HS-5 (cell line): ENCODE measurements at places on chromosomes 11 and 22.

DNA sequence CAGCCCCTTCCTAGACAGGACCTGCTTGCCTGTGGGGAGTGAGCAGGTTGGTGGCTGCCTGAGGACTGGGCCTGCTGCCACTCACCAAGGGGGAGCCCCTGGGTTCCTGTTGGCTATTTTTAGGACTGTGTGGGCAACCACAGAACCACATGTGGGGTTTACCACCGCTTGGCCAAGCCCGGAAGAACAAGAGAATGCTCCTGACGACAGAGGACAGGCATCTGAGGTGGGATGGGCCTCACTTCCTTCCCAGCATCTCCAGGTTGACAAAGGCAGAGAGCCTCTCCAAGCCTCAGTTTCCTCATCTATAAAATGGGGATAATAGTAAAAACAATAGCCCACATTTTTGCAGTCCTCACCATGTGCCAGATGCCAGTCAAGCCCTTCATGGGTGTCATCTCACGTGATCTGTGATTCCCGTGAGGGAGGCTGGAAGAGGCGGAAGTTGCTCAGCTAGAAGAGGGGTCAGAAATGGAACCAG, 43.6 kb downstream of the LRRC32 start:
- DNase-seq, result no peak

GRCh38 chr11:76978818-76979217, 55.4 kb upstream of the B3GNT6 start:
- DNase-seq, result no peak

DNA sequence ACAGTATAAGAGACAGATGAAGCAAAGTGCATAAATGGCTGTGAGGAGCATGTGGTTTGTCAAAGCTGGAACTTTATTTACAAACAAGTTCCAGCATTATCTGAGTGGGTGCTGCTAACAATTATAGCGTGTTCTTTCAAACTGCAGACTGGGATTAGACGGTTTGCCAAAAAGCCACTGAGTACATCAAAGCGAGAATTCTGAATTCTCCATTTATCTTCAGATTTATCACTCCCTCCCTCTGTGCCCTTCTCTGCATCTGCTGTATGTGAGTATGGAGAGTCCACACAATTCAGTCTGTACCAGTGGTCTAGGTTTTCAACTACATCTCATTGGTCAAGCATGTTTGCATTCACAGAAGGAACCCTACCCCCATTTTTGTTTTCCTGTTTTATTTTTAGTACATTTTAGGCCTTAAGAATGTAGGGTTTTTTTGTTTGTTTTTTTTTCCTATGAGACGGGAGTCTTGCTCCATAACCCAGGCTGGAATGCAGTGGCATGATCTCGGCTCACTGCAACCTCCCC, 18.1 kb upstream of the INCENP start:
- DNase-seq, result no peak

DNA sequence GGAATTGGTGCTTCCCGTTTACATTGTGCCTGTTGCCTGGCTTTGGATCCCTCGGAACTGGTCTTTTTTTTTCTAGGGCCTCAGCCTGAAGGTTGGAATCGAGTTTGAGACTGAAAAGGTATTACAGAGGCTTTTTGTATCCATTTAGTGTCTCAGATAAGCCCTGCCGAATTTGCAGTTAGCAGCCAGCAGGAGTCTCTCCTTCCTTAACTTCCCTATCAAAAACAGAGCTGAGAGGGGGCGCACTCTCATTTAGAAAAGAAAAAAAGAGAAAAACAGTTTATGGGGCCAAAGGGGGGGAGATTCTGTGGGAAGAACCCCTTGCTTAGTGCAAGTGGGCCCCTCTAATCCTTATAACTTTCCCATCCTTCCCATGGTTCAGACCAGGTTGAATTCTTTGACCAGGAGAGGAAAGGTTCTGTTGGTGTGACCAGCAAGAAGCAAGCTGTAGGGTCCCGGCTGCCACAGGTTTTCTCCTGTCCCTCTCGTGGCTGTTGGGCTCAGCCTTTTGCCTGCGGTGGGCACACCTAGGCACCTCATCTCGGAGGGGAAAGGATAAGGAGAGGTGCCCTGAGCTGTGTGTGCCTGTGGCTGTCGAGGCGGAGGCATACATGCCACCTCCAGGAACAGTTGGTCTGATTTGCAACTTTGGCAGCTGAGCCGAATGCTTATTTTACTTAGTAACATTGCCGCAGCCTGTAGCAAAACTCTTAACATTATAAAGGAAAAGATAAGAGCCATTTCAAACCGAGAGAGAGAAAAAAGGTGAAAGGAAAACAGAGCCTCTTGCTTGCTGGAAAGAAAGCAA, 565.0 kb upstream of the CNTN5 start:
- no peak for DNase-seq

DNA sequence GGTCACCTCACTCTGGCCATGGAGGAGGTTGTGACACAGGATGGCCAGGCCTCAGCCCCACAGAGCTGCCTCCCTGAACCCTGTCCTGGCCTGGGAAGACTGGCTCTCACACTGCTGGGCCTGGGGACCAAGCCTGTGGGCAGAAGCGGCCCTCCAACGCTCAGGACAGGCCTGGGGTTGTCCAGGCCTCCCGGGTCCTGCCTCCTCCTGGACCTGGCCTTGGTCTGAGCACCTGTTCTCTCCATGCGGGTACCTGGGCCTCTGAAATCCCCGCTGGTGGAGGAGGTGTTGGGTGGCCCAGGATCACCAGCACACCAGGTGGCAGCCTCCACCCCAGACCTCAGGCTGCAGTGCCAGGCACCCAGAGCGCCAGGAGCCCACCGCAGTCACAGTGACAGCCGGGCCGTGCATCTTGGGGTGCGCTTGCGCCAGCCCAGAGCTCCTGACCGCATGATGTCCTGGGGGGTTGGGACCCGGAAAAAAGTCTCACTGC, 16.1 kb upstream of the PIM3 start:
- DNase-seq, result no peak

- DNase-seq, result no peak
Observed at GRCh38 chr11:114280696-114281095, 15.5 kb upstream of the NNMT start.

DNA sequence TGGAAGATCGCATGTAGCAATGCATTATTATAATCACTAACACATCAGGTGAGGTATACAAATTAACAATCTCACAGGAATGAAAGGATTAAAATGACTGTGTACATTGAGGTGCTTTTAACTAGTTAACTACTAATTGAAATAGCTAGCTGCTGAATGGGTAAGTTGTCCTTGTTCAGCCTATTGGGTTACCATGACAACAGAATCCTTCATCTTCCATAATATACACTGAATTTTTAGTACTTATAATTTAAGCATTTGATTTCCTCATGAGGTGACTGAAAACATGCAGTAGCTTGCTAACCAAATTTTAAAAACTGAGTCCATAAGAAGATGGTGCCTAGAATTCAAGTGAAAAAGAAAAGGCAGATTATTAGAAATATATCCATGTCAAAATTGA, 347.9 kb downstream of the FAT3 start:
- no peak for DNase-seq

GRCh38 chr11:134237557-134237922, 13.1 kb downstream of the VPS26B start:
- no peak for DNase-seq

GRCh38 chr22:37672206-37672919, 3.1 kb upstream of the LGALS1 start:
- no peak for DNase-seq

GRCh38 chr11:2378527-2379210, 1.6 kb downstream of the CD81 start:
- peak; percentile 30 for DNase-seq

DNA sequence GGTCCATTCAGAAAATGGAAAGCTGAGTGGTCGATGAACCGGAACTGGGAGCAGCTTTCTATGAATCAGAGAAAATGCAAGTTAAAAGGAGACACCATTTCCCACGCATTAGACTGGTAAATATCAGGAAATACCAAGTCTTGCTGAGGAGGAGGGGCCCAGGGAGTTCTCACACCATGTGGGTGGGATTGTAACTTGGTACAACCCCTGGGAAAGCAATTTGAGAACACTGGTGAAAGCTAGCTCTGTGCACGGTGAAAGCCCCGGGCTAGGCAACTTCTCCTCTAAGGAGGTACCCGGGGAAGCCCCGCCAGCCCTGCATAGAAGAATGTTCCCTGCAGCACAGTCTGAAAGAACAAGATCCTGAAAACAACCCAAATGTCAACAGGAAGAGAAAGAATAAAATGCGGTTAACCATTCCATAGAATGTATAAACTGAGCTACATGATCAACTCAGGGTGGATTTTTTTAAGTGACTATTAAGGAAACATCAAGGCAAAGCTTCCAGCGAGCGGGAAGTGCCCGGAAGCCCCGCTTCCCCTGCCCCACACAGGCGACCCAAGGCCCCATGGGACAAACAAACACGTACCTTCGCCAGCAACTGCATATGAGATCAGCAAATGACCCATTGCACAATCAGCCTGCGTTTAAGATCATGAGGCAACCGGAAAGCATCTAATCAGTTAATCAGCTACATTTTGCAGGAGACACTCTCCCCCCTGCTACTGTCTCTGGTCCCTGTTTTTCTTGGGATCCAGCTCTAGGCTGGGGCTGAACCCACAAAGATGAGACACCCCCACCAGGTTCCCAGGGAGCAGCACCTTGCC, 11.3 kb downstream of the SHANK2 start:
- DNase-seq, result peak; percentile 64

DNA sequence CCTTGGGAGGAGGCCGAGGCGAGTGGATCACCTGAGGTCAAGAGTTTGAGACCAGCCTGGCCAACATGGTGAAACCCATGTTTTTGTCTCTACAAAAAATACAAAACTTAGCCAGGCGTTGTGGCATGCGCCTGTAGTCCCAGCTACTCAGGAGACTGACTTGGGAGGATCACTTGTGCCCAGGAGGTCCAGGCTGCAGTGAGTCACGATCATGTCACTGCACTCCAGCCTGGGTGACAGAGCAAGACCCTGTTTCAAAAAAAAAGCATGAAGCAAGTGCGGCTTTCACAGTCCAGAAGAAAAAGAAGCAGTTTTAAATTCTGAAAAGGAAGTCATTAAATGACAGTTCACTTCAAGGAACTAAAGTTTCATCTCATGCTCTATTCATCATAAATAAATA, 7.1 kb upstream of the LTO1 start:
- no peak for DNase-seq

GRCh38 chr22:36274531-36274930, 21.6 kb downstream of the APOL1 start:
- DNase-seq, result no peak

DNA sequence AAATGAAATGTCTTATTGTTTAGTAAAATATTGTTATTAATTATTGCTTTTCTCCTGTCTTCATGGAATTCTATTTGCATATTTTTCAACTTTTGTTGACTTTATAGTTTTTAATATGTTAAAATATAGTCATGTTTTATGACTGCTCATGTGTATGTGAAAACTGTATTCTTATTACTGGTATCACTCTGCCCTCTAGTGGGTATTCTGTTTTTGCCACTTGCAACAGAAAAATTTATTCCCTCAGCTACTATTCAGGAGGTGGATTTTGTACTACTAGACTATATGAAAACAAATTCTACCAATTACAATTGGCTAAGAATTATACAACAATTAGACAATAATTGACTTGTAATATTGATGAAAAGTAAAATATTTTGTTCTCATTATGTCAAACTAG, 45.0 kb downstream of the OR4C6 start:
- no peak for DNase-seq

DNA sequence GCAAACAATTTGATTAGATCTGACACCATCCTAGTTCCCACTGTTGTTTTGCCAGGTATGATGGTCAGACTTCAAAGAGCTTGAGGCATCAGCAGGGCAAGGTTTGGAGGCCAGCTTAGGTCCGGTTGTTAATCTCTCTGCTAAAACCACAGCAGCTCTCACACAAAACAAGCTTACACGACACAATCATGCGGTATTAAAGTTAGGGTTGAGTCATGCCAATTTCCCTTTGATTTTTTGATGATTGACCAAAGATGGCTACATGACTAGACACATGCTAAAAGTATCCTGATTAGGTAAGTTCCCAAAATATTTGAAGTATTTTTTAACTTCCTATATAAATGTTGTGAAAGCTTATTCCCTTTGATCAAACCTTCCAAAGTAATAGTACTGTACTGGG, 145.9 kb downstream of the ELP4 start:
- DNase-seq, result peak; percentile 92

DNA sequence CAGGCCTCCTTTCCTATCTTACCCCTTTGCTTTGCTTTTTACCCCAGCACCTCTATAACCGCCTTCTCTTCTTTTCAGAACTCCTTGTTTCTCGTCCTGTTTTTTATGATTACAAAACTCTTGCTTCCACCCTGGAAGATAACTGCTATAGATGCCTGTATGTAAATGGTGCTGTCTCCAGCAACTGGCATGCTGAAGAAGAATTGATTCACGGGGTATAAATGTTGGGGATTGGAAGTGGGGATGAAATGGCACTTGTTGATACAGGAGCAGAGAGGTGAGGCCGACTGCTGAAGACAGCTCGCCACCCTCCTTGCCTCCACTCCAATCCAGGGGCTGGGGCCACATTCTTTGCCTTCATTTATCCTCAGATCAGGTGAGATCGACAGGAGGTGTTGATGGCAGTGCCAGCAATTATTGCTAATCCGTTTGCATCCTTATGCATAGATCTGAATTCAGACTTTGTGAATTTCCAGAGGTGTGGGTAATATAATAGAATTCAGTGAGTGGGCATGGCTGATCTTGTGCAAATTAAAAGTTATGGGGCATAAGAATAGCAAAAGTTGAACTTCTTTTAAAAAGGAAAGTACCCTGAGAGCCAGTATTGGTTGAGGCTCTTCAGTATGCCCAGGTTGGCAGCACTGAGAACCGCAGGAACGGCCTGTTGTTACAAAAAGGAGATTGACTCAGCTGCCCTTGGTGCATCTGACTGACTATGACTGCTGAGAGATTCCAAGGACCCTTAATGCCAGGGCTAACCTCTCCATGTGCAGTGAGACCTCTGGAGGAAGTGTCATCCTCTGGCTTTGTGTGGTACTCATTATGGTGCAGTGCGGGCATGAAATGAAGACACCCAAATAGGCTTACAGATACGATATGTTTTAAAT, 5.3 kb downstream of the NEAT1 start:
- DNase-seq, result peak; percentile 86

DNA sequence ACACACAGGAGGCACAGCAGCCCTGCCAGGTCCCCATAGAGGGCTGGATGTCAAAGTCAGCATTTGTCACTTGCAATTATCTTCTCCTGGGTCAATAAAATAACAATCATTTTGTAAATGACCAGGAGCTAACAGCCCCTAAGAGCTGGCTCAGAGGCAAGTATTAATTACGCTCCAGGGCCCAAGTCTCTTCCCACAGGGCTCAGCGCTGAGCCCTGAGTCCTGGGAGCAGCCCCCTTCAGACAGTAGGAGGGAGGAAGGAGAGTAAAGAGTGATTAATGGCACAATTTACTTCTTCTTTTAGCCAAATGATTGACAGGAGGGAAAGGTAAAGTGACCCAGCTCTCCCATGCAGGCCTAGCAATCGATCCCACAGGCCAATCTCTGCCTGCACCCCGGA, 99.0 kb upstream of the DRD2 start:
- no peak for DNase-seq

GRCh38 chr11:92087725-92088537, 136.7 kb upstream of the FAT3 start:
- DNase-seq, result no peak

GRCh38 chr11:26993965-26994457, at the start of gene FIBIN:
TSS of gene FIBIN (plus strand) at chr11:26994112. CDS start at chr11:26994527, 415 bp downstream.
- no peak for DNase-seq
